ENCODE measurements at places on chromosomes 7 and 10.

DNA sequence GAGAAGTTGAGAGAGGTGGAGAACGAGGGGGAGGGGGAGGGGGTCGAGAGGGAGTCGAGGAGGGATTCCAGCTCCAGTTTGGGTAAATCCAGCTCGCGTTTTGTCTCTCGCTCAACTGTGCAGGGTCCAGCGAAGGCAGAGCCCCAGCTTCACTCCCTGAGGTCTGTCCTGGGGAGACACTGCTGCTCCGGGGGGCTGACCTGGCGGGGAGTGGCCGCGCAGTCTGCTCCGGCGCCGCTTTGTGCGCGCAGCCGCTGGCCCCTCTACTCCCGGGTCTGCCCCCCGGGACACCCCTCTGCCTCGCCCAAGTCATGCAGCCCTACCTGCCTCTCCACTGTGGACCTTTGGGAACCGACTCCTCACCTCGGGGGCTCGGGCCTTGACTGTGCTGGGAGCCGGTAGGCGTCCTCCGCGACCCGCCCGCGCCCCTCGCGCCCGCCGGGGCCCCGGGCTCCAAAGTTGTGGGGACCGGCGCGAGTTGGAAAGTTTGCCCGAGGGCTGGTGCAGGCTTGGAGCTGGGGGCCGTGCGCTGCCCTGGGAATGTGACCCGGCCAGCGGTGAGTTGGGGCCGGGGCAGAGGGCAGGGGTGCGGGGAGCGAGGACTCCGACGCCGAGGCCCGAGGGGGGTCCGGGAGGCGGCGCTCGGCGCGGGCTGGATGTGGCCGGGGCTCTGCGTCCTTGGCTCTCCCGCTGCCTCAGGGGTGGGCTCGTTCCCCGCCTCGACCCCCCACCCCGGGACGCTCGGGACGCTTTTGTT, at the start of gene TET1:
Gene TET1 (plus strand): TSS at position 152 of the 757 bp plus-strand sequence. CDS start 12,002 bp downstream, outside the sequence.
- DNase-seq = no peak

GRCh38 chr10:48496105-48496830, 108.6 kb downstream of the ARHGAP22 start:
- DNase-seq = no peak

- DNase-seq = no peak
These were observed 683.7 kb upstream of the NRP1 start for GRCh38 chr10:34018129-34018528.

DNA sequence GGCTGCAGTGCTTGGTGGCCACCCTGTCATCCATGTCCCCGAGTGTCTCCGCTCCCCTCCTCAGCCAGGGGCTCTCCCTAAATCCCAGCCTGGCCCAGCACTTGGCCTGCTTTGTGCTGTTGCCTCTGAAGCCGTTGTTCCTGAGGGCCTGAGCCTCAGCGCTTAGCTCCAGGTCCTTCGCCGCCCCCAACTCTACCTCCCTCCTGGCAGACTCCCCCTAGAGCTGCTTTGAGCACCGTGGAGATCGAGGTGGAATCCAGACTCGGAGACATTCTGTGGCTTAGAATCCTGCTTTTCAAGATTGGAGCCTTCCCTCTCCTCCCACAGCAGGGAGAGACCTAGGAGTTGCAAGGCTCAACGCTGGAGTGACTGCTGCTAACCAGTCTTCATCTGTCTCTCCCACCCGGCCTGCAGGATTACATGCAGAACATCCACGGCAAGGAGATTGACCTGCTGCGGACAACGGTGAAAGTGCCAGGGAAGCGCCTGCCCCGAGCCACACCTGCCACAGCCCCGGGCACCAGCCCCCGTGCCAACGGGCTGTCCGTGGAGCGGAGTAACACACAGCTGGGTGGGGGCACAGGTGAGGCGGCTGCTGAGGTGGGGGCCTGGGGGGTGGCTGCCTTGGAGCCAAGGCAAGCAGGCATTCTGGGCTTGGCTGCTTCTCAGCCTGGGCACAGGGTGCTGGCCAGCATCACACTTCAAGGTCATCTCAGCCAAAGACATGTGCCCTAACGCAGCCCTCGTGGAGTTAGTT, 33.3 kb downstream of the GBX1 start:
- DNase-seq = no peak

GRCh38 chr7:45885264-45885882, 2.9 kb upstream of the IGFBP1 start:
- no peak for DNase-seq

DNA sequence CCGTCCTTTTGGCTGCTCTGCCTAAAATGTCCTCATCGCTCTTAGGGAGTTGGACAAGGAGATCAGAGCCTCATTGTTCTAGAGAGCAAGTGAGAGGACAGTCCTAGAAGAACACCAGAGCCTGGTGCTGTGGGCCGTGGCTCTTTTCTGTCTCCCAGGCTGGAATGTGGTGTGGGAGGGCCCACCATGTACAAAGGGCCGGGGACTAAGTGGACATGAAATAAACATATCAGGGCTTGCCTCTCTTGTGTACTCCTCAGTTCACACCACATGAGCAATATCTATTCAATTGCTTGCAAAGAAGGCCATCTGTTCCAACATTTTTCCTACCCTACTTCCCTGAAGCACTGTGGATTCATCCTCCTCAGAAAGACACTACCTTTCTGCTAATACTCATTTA, 510.4 kb downstream of the SUGCT start:
- no peak for DNase-seq

- DNase-seq = no peak
These were observed 37.7 kb downstream of the EBF3 start for GRCh38 chr10:129926066-129927055.

DNA sequence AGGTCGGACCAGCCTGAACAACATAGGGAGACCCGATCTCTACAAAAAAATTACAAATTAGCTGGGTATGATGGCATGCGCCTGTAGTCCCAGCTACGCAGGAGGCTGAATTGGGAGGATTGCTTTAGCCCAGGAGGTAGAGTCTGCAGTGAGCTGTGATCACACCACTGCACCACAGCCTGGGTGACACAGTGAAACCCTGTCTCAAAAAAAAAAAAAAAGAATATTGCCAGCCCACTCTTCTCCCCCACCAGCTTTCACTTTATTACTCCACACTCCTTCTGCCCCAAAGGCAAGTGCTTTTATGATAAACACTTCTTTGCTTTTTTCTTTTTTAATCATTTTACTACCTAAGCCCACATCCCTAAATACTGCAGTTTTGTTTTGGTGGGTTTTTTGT, 14.8 kb downstream of the RAB19 start:
- no peak for DNase-seq

- DNase-seq = no peak
These were observed 49.4 kb downstream of the AKR1D1 start for GRCh38 chr7:138125598-138126111.

GRCh38 chr10:87715552-87716347, 56.1 kb downstream of the PAPSS2 start:
- no peak for DNase-seq

DNA sequence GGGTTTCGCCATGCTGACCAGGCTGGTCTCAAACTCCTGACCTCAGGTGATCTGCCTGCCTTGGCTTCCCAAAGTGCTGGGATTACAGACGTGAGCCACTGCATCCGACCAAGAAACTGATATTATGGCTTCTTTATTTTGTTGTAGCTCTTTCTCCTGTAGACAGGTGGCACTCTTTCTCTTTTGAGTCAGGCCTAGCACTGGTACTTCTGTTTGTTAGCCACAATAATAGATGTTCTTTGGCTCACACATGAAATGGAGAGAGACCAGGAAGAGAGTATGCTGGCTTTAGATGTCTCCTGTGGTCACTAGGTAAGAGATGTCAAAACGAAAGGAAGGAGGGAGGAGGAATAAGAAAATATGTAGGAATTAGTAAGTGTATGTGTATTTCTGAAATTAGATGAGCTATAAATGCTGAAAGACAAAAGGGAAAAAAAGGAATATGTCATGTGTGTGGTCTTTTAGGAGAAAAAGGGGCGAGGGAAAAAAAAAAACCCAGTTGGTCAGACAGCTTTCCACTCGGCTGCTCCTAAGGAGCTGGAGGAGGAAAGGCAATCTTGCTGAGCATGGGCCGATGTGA, 78.7 kb downstream of the CLEC2L start:
- DNase-seq = peak; percentile 25

DNA sequence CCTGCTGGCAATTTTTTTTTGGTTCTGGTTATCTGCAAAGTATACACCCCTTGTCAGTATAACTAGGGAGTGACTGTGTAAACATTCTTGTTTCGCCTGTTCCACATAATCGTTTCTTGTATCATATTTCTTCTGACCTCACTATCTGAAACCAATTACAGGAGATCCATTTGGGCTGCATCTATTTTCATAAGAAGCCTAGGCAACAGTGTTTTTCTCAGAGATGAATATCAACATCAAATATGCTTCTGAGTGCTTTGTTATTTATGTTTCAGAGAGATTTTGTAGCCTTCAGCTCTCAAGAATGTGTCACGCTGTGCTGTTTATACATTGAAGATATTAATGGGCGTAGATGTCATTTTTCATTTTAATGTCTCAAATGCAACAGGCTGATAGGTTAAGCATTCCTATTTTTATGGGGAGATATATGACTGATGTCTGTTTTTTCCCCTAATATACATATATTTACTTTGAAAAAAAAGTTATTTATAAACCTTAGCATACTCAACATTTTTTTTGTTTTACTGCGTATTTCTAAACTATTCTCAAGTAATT, 115.5 kb downstream of the FOXP2 start:
- DNase-seq = peak; percentile 14

GRCh38 chr7:74317146-74317782, 28.1 kb downstream of the CLIP2 start:
- DNase-seq = no peak

- no peak for DNase-seq
These were observed 124.4 kb upstream of the PTPRZ1 start for GRCh38 chr7:121748546-121748945.

GRCh38 chr10:77441353-77442166, 196.0 kb downstream of the KCNMA1 start:
- DNase-seq = no peak

GRCh38 chr10:69287181-69287580, 8.9 kb downstream of the HK1 start:
- DNase-seq = no peak

DNA sequence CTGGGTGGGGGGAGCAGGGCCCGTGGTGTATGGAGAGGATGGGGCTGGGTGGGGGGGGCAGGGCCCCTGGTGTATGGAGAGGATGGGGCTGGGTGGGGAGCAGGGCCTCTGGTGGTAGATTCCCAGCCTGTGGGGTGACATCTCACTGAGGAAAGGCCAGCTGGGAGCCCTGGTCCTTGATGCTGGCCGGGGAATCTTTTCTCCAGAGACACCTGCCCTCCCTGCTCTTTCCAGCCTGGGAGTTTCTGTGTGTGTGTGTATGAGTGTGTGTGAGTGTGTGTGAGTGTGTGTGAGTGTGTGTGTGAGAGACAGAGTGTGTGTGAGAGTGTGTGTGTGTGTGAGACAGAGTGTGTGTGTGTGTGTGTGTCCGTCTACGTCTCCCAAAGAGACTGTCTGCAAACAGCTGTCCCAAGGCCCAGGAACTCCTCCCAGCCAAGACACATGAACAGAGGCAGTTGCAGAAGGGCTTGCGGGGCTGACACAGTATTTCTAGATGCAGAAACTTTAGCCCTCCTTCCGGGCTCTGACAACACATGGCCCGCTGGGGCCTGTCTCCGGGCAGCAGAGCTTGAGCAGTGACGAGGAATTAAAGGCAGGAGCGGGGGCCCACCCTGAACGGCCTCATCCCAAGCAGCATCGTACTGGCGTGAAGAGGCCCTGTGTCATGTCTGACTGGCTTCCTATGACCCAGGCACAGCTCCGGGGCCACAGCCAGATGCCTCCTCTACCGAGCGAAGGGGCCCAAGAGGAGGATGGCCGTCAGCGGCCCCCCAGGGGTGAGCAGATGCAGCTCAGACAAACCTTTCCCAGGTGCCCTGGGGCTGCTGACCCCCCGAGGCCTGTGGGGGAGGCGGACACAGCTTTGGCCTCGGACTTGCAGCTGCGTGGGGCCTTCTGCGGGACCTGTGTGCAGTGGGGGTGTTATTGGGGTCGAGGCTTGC, 24.3 kb downstream of the FAM20C start:
- no peak for DNase-seq

DNA sequence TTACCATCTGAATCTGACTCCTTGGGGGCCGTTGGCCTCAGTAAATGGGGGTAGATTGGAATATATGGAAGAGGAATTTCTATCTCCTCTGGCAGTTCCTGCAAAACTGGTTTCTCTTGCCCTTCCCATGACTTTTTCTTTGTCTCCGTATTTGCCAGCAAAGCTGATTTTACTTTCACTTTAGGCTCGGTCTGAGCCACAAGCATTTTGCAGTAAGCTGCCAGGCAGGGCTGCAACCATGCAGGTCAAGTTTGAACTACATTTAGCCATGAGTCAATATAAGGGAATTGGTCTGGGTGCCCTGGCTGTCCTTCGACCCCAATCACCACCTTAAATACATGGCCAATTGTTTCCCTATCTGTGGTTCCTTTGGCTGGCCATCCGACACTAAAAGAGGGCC, 104.3 kb downstream of the TRIM24 start:
- no peak for DNase-seq

DNA sequence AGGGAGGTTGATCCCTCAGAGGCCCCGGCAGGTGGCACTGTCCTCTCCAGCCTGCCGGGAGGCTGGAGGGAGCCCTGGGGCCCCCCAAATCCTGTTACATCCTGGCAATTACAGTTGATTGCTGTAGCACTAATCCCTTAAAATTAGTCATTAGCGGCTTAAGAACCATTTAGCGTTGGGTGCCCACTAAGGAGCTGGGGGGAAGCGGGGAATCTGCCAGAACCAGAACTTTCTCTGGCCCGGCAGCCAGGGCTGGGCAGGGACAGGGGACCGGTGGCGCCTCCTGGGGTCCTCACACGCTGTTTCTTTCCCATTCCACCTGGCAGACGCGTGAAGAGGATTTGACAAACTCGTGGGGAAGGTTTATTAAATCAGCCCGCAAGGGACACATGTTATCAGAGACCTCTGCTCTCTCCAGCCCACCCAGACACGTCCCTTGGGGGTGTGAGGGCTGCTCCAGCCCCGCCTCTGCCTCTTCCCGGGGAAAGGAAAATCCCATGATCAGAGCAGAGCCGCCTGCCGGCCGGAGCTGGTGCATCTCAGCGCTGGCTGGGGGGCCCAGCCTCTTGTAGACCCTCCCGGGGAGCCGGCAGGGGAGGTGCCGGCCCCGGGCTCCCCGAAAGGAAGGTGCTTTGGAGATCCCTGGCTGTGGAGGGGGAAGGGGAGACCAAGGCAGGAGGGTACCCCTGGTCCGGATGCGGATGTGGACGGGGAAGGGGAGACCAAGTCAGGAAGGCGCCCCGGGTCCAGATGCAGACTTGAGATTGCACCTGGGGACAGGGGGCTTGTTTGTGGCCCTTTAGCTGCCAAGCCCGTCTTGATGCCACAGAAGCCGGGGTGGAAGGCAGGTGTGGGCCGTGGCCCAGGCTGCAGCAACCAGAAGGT, 142.7 kb downstream of the ELFN1 start:
- DNase-seq = peak; percentile 19

- DNase-seq = no peak
These were observed 76.2 kb upstream of the KIAA1217 start for GRCh38 chr10:24132741-24133140.

- no peak for DNase-seq
These were observed 3.4 kb downstream of the PHF14 start for GRCh38 chr7:10977113-10977512.

- no peak for DNase-seq
These were observed 228.8 kb downstream of the GATA3 start for GRCh38 chr10:8283166-8283905.

All from NCI-H2107 (cell line).